ENCODE measurements at places on chromosomes 16 and 17. TPM values are rescaled to one million over a fixed set of nuclear protein-coding genes. Genes with fewer than 3 reads are reported as not detected.

The LITAFD gene
- total RNA-seq = not detected

GRCh38 chr17:80318166-80318565 is 57.5 kb downstream of the RNF213 start:
- ATAC-seq = no peak

The CMTM2 gene
- total RNA-seq = not detected

DNA sequence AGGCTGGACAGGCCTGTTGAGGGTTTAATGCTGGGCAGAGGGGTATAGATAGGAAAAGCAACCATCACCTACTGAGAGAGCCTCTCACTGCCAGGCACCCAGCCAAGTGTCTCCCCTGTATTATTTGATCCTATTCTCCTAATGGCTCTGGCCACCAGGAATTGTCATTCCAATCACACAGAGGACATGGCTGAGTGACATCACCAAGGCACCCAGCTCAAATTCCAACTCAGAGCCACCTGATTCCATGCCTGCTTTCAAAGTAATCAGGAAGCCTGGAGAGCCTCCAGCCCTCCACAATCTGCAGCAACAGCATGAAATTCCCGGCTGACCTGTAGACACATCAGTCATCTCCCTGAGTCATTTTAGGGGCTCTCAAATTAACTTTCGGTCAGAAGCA is 368.9 kb upstream of the C16orf82 start:
- no peak for ATAC-seq

DNA sequence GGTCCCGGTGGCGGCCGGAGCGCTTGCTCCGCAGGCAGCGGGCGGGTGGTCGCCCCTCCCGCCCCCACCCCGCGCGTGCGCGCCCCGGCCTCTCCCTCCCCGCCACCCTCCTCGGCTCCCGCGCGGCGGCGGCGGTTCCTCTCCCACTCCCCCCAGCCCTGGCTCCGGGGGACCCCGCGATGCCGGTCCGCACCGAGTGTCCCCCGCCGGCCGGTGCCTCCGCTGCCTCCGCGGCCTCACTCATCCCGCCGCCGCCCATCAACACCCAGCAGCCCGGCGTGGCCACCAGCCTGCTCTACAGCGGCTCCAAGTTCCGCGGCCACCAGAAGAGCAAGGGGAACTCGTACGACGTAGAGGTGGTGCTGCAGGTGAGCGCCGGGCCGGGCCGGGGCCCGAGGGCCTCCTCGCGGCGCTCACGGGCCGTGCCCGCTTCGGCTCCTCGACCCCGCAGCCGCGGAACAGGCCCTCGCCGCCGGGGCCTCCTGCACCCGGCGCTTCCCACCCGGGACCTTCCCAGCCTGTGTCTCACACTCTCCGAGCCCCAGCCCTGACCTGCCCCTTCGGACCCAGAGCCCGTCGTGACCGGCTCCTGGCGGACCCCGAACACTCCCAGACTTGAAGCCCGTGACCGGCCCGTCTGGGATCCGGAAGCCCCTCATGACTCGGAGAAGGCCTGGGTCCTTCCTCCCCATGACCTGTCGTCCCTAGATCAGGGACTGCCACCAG is 490 bp downstream of the GID4 start:
- ATAC-seq = peak; percentile 20

The RFNG gene
- total RNA-seq = 21.6 TPM

The UTS2R gene
- total RNA-seq = not detected

DNA sequence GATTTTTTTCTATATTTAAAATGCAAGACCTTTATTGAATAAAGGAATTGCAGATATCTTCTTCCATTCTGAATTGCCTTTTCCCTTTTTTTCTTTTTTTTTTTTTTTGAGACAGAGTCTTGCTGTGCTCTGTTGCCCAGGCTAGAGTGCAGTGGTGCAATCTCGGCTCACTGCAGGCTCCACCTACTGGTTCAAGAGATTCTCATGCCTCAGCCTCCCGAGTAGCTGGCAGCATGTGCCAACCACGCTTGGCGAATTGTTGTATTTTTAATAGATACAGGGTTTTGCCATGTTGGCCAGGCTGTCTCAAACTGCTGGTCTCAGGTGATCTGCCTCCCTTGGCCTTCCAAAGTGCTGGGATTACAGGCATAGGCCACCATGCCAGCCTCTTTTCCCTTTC is 151.5 kb downstream of the CEP112 start:
- no peak for ATAC-seq

The IRX3 gene
- 38.9 TPM for total RNA-seq

- peak; percentile 65 for ATAC-seq
These were observed 91.8 kb downstream of the YPEL2 start for GRCh38 chr17:59423137-59423724.

- no peak for ATAC-seq
These were observed 6.8 kb upstream of the SULT1A1 start for GRCh38 chr16:28616636-28617035.

GRCh38 chr16:53771655-53772497 is 67.9 kb downstream of the FTO start:
- no peak for ATAC-seq

The ZNF469 gene
- total RNA-seq = 0.24 TPM

DNA sequence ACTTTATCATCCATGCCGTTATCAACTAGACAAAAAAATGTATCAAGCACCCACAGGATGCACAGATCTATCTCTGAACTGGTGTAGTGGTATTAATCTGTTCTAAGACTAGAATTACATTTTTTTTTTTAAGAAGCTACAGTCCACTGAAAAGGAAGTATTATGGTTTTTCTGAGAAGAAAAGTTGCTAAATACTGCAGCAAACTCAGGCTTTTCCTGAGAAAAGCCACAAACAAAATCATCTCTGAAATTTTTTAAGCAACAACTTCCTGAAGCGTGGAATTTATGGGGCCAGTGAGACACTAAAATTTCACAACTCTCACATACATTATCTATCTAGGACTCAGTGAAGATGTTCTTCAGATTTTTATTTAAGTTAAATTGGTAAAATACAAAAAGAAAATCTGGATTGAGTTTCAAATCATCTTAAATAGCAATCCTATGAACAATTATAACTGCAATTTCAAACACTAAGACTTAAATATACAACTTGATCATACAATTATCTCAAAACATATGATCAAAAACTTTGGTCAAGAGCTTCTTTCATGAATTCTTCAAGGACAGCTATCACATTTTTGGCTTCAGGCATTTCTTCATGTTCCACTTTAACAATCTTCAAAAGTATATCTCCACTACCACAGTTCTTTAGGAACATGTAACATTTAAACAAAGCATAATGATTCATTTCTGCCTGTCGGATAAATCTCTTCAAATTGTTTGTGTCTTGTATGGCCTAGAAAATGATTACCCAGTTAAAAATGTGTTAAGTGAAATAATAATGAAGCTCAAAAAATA is 10.5 kb downstream of the C17orf75 start:
- no peak for ATAC-seq

The MYO15A gene
- total RNA-seq = 0.44 TPM

DNA sequence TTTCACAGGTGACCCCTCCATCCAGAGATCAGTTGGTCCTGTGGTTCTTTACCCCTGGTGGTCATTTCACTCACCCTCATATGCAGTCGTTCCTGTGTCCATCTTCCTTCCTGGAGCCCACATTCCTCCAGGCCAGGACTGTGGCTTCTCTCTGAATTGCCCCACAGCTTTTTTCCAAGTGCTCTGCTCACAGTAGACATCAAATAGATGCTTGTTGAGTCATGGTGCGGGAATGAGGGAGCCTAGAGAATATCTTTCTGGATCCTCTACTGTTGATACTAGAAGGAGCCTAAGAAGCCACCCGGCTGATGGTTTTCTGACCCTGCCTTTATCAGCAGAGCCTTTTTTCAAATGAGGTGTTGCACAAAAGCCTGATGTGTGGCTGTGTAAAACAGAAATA is 10.4 kb downstream of the USB1 start:
- ATAC-seq = no peak

GRCh38 chr17:68509141-68510057 is 2.8 kb upstream of the PRKAR1A start:
- peak; percentile 20 for ATAC-seq

DNA sequence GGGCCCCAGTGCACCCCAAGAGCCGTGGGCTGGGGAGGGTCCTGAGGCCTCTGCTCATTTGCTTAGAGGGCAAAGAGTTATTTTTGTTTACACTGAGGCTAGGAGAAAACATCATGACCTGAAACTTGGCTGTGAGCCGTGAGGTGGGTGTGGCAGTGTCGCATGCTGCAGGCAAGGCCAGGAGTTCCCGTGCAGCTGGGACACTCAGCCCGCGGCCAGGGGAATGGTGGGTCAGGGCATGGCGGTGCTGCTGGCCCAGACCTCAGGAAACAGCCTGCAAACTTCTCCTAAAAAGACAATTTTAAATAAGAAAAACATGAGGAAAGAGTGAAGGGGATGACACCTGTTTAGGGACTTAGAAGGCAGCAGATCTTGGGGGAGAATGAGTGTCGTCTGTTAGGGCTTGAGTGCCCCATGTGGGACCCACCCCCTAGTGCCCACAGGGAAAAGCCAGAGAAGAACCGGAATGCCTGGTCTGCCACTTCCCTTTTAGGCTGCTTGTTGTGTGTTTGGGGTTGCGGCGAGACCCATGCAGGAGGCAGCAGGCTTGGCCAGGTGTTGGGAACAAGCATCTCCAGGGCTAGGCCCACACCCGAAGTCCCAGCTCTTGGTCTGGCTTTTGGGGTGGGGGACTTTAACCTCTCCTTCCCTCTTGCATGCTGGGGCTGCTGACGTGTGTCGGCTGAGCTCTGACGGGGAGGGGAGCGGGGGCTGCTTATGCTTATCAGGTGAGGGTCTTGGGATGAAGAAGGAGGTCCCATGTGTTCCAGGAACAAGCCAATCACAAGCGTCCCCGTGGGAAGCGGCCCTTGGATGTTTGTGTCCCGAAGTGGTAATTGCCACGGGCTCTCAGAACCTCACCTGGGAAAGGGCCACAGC is 80.9 kb upstream of the GNG13 start:
- no peak for ATAC-seq

The FBXW10B gene
- 8.0 TPM for total RNA-seq

- ATAC-seq = no peak
These were observed 398.5 kb downstream of the HAPSTR1 start for GRCh38 chr16:9489835-9490467.

DNA sequence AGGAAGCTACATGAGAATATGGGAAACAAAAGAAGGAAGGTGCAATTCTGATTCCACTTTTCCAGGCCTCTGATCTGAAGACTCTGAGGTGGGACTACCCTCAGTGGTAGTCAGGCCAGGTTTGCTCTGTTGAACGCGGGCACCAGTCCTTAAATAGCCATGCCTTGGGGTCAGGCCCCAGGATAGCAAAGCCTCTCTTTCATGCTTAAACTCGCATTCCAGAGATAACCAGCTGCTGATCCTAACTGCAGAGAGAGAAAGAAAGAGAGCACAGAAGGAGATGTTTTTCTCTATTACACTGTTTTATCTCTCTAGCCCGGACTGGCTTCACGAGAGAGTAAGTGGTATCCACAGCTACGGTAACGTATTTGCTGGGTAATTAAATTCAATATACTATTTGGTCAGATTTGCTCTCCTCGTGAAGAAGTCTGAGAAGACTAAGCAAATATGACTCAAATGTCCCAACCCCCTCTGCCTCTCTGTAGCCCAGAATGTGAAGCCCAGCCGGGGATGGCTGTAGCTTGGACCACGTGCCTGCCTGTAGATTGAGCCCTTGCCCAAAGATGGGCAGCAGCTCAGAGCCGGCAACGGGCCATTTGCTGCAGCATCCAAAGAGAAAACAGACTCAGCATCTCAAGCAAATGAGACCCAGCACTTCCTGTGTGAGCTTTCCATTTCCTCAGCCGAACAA is 122.2 kb downstream of the SMG6 start:
- ATAC-seq = no peak

GRCh38 chr16:12172343-12172742 is 195.8 kb downstream of the SNX29 start:
- ATAC-seq = no peak

DNA sequence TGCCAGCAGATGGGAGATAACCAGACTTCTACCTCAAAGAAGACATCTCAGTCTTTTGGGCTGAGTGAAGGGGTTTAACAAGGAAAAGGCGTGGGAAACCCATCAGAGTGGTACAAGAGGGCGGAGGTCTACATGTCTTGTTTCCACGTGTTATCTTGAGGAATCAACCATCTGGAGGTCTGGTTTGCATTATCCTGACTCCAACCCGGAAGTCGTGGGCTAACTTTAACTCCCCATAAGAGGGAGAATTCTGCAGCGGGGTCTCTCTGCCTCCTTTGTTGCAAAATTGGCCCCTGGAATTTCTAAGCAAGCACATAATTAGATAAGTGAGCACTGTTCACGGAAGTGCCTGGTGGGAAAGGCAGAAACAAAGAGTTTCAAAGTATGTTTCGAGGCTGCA is 398.7 kb upstream of the C16orf82 start:
- no peak for ATAC-seq

The FGF11 gene
- 8.6 TPM for total RNA-seq

GRCh38 chr17:43479948-43480347 is 3.8 kb upstream of the DHX8 start:
- ATAC-seq = no peak

DNA sequence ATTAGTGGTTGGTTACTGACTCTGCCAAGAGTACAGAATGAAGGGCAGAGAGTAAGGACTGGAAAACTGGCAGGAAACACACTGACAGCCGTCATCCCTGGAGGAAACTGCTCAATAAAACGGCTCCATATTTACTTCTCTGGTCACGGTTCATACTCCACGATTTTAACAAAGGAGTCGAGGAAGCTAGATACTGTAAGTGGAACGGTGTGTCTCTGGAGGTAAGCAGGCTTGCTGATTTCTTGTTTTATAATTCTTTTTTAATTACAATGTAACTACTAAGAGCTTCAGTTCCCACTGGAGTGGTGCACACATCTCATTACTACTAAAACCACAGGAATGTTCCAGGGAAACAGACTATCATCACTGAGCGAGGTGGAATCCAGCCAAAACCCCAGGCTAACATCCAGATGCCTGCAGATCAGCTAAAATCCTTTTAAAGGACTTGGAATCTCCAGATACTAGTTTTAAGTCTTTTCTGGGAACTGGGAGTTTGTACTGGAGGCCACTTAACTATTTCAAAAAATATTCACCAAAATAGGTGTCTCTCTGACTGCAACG is 17.8 kb downstream of the SERPINF1 start:
- no peak for ATAC-seq

- peak; percentile 0 for ATAC-seq
These were observed 2.8 kb downstream of the TRAF4 start for GRCh38 chr17:28746611-28747050.

The NOXO1 gene
- 4.6 TPM for total RNA-seq

DNA sequence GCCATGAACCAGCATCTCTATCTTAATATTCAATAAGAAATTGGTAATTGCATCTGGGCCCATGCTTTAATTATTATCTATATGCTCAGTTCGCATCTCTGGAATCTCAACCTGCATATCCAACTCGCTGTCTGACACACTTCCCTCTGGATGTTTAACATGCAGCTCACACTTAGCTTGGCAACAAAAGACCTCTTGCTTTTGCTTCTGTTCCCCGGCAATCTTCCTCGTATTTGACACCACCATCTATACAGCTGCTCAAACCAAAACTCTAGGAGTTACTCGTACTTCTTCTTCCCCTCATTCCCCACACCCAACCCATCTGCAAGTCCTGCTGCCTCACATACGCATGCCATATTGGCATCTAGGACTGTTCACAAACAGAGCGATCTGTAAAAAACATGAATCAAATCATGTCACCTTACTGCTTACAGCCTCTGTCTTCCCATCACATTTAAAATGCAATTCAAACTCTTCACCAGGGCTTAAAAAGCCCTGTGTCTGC is 300.6 kb downstream of the CEP112 start:
- ATAC-seq = no peak

GRCh38 chr16:27324851-27325301 is 11.1 kb downstream of the IL4R start:
- ATAC-seq = peak; percentile 3

All from esophagus mucosa (tissue), 1 donor.